Stimulated activated CD8-positive, alpha-beta memory T cell treated with anti-CD3 and anti-CD28 coated beads, Interleukin-4, amount 100 ng/mL, for 1 hour (primary cell): ENCODE measurements at places on chromosomes 4 and X.

DNA sequence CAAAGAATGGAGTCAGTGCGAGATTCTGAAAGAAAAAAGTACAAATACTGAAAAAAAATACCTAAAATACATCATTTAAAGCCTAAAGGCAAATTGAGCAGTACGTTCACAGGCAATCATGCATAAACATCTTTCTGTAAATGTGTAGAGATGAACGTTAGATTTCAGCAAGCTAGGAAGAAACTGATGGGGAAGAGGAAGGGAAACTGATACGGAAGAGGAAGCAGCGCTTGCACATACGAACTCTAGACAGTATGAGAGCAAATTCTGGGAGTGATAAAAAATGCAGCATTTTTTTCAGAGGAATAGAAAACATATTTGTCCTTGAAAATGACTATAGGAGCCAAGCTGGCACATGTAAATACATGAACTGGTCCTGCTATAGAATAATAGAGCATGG lies 9.4 kb downstream of the ANKRD50 start:
- no peak for DNase-seq

- DNase-seq = no peak
These were observed 17.6 kb downstream of the APBB2 start for GRCh38 chr4:41196633-41197332.

DNA sequence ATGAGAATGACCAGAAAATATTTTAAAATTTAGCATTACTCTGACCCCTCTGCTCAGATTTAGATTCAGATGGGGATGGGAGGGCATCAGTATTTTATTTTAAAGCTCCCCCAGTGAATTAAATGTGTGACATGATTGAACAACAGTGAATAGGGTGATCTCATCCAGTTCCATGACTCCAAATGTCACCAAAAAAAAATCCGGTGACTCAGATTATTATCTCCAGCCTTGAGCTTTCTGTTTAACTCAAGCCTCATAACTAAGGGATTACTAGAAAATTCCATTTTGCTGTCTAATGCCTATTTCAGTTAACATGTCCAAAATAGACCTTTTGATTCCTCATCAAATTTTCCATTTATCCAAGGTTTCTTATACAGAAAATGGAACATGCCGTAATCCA lies 121.8 kb upstream of the TMEM47 start:
- DNase-seq = no peak

GRCh38 chr4:46389301-46389775 lies 590 bp downstream of the GABRA2 start:
- no peak for DNase-seq

- no peak for DNase-seq
These were observed 170.5 kb downstream of the AREG start for GRCh38 chr4:74615411-74615810.

DNA sequence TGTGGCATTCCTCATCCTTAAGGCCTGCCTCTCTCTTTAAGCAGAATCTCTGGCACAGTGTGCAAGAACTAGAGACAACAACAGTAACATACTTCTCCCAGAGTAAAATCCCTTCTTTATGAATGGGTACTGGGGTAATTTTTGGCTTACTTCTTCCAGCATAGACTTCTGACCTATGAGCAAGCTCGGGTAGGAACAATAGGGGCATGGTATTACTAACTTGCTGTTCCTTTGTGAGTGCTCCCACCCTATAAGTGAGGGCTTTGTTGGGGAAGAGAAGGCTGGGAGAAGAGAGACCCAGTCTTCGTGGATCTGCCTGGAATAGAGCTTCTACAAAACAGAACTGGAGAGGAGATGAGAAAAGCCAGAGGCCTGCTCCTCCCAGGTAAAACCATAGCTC lies 30.2 kb downstream of the CLDN2 start:
- DNase-seq = no peak

DNA sequence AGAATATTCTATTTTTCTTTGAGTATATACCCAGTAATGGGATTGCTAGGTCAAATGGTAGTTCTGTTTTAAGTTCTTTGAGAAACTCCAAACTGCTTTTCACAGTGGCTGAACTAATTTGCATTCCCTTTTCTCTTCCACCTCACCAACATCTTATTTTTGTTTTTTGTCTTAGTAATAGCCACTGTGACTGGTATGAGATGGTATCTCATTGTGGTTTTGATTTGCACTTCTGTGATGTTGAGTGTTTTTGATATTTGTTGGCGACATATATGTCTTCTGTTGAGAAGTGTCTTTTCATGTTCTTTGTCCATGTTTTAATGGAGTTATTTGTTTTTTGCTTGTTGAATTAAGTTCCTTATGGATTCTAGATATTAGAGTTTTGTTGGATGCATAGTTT lies 24.4 kb downstream of the AIMP1 start:
- DNase-seq = no peak
